ENCODE measurements at places on chromosomes 1 and 21.

DNA sequence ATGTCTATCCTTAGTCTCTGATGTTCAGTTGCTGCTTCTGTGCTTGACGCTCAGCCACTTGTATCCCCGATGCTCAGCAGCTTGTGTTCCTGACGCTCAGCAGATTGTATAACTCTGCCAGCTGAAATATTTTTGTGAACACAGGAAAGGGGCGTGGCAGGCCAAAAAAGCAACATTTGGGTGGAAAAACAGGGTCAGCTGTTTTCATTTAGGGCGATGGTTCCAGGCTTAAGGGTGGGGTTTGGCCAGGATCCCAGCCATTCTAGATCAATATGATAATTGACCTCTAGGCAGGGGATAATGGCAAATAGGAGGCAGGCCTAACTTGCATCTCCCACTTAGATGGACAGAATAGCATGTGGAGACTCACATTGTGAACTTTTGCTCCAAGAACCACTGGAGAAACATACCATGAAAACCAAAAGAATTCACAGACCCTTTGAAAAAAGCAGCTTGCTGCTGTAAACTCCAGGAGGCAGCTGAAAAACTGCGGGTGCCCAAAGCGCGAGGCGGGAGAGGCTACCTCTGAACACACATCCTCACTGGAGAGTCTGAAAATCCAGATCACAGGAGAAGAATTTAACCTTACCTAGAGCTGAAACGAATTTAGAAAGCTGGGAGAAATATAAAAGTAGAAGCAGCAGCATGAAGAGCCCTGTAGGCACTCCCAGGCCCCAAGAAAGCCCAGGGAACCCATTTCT lies 58.3 kb downstream of the ZNF648 start:
- DNase-seq: no peak

DNA sequence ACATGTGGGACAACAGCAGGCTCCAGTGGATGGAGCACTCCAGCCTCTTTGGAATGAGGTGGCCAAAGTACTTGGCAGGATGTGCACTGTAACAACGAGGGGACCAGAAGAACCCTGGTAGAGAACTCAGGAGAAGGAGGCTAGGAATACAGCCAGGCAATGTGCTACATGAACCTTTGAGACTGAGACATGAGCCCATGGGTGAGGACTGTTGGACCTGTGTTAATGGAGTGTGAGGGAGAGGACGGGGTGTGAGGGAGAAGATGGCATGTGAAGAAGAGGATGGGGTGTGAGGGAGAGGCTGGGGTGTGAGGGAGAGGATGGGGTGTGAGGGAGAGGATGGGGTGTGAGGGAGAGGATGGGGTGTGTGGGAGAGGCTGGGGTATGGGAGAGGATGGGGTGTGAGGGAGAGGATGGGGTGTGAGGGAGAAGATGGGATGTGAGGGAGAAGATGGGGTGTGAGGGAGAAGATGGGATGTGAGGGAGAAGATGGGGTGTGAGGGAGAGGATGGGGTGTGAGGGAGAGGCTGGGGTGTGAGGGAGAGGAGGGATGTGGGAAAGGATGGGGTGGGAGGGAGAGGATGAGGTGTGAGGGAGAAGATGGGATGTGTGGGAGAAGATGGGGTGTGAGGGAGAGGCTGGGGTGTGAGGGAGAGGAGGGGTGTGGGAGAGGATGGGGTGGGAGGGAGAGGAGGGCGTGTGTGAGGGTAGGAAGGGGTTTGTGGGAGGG lies 62.3 kb upstream of the ARTN start:
- no peak for DNase-seq

DNA sequence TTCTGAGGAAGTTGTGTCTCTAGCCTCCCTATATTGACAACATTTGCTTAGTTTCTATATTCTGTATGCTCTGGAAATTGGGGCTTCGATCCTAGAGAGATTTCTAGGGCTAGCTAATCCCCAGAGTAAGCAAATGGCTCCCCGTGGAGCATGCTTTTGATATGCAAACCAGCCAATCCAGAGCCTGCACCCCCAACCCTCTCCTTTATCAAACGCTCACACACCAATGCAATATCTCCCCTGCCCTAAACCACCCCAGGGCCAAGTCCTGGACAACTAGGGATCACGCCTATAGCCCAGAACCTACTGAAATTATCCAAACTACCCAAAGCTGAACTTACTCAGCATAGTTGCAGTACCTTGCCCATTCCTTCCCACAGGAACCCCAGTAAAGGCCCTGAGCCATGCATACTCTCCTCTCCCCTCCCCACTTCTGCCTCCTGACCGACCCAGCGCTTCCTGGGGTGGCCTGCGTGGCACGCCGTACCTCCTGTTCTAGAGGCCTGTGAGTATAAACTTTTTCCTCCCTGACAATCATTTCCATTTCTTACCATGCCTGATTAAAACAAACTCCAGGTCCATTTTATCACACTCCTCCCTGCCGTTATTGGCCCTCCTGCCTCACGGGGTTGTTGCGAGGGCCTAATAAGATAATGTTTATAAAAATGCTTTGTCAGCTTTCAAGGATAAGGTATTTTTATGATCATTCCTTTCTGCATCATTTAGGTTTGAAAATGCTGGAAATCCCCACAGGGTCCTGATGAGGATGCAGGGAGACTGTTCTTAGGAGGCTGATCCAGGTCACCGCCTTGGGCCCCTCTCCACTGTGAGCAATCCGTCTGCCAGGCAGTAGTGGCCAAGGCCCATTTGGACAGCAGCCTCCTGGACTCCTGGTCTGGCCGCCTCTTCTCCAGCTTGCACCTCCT lies 102.7 kb downstream of the TENT5C start:
- DNase-seq: no peak

GRCh38 chr1:191905781-191906180 lies 252.5 kb upstream of the RGS18 start:
- DNase-seq: no peak

DNA sequence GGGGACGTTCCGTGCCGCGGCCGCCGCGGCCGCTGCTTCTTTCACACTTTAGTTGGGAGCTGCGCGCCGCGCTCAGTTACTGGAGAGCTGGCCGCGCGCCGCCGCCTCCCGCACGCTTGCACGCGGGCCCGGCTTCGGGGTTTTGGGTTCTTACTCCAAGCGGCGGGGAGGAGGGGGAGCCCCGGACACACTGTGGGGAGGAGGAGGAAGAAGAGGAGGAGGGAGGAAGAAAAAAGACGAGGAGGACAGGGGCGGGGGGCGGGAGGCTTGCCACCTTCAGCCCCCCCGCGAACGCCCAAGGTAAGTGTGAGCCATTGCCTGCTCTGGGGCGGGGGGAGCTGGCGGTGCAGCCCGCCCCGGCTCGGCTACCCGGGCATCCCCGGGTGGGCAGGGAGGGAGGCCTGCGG lies 243 bp downstream of the C1orf21 start:
- DNase-seq: no peak

- DNase-seq: no peak
These were observed 235.9 kb upstream of the IRF2BP2 start for GRCh38 chr1:234845836-234846235.

Measured in cortex of kidney (tissue), 1 donor.